ENCODE measurements at places on chromosomes 2 and 18. TPM values are rescaled to one million over a fixed set of nuclear protein-coding genes. Genes with fewer than 3 reads are reported as not detected.

DNA sequence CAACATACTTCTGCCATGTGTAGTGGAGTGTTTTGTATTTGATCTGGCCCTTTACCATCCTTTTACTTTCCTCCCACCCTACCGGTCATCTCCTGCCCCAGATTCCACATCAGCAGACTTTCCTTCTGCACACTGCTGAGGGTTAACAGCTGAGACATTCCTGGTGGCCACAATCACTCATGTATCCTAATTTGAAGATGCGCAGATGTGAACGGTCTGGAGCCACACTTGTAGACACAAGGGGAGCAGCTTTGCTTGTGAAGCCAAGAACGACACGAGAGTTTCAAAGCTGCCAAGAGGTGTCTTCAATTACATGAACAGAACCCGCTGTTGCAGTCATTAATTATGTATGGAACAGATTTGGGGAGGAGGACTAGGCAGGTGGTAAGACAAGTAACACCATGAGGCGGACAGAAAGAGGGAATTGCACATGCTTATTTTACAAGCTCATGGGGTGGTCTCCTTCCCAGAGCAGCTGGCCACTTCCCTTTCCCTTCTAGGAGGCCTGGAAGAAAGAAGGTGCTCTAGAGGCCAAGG is 260.7 kb upstream of the KLHL29 start:
- no peak for DNase-seq

GRCh38 chr2:112688086-112688880 is 32.5 kb upstream of the NT5DC4 start:
- no peak for DNase-seq

GRCh38 chr2:61220768-61221167 is 58.8 kb downstream of the C2orf74 start:
- peak; percentile 7 for DNase-seq

DNA sequence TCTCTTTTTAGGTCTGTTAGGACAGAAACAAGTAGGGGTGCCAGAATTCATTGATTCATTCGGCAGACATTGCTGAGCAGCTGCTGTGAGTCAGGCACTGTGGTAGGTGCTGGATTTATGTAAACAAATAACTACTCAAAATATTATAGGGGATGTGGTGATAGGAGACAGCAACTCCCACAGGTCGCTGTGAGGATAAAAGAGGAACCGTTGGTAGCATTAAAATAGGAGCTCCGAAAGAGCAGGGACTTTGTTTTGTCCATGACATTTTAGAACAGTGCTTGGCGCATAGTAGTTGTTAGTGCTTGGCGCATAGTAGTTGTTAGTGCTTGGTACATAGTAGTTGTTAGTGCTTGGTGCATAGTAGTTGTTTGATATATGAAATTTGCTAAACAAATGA is 29.2 kb downstream of the ATP6V1C2 start:
- DNase-seq, result no peak

GRCh38 chr18:52280702-52281101 is 59.3 kb upstream of the DCC start:
- no peak for DNase-seq

GRCh38 chr2:157761520-157761919 is 114.6 kb downstream of the ACVR1 start:
- peak; percentile 45 for DNase-seq

GRCh38 chr2:121078899-121079298 is 206.1 kb downstream of the TFCP2L1 start:
- DNase-seq, result no peak

DNA sequence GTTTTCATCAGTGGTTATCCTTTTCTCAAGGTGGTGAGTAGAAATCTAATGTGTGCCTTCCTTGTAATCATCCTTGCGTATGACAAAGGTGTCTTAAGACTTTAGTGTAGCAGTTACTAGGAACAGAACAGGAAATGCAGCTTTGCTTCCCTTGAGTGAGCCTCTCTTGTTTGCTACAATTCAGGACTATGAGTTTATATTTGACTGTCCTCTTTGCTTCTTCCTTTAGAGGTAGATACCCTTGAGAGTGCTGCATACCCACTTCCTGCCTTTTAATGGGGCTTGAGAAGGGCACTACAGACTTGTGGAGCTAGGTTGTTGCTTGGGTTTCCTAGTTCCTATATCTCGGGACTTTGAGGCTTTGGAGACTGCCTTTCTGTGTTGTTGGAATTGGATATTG is 3.8 kb downstream of the KCNJ13 start:
- DNase-seq, result no peak

GRCh38 chr2:150280231-150280630 is 207.2 kb downstream of the RND3 start:
- no peak for DNase-seq

DNA sequence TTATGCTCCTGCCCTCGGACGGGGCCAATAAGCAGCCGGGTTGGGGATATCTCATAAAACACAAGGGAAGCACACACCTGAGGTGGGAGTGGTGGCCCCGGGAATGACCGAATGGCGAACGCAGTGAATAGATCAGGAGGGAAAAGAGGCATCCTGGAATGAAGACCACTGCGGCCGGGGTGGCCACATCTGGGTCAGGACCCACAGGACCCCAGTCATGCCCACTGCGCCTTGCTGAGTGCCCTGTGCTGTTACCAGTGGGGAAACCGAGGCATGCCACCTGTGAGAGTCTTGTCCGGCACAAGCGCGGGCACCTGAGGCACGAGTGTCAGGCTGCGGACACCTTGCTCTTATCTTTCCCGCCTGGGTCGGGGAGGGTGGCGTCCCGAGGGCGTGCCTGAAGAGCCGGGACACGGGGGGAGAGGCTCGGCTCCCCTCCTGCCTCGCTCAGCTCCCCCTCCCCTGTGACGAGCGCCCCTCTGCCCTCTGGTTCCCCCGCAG is 1.6 kb downstream of the PDCD1 start:
- DNase-seq, result no peak

DNA sequence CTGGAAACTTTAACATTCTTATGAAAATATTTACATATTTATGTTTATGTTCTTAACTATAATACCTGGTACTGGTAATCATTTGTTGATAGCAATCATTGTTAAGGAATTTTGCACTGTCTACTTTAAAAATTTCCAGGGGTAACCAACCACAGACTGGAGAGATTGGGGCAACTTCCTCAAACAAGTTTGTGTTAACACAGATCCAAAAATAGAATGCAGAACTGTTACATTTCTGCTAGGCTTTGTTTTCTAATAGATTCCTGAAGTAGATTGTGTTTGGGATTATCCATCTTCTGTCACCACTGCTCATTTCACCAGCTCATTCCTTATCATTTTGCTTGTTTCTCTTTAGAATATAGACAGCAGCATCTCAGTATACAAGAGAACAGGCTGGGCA is 23.7 kb downstream of the RNF125 start:
- DNase-seq, result no peak

- DNase-seq, result no peak
Observed at GRCh38 chr2:17804358-17804757, 11.9 kb upstream of the MSGN1 start.

Gene AKAIN1
- not detected for polyA plus RNA-seq

Gene LRATD1
- 1.8 TPM for polyA plus RNA-seq

Gene TP53I3
- polyA plus RNA-seq, result 27.8 TPM

Gene MC2R
- polyA plus RNA-seq, result not detected

Gene KIF3C
- 16.7 TPM for polyA plus RNA-seq
